ENCODE measurements at places on chromosomes 3 and 15.

GRCh38 chr3:33681667-33682066 is 36.4 kb downstream of the CLASP2 start:
- DNase-seq, result no peak

GRCh38 chr15:100824211-100824610 is 55.4 kb upstream of the ALDH1A3 start:
- no peak for DNase-seq

GRCh38 chr15:41241221-41241964 is 10.3 kb downstream of the CHP1 start:
- DNase-seq, result no peak

DNA sequence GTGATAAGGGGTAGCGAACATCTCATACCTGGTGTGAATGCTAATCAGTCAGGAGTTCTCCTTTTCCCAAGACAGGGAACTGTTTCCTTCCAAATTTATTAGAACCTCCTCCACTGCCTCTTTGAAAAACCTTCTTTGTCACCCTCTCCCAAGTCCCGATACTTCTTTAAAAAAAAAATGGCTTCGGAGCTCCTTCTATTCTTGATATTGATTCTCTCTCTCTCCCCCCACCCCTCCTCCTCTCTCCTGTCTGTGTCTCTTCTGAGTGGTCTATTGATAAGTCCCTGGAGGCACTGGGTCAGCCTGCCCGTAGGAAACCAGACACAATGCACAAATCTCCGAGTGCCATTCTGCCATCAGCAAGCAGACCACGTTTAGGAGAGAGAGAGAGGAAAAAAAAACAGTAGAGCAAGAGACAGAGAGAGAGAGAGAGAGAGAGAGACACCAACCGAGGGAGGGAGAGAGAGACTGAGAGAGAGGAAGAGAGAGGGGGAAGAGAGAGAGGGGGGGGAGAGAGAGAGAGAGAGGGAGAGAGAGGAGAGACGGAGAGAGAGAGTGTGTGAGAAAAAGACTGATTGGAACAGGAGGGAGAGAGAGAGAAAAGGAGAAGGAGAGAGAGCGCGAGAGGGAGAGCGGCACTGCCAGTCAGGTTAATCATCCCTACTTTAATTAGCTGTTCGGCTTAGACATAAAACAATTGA is 160.9 kb downstream of the TIGIT start:
- DNase-seq, result no peak

GRCh38 chr3:72690629-72691028 is 157.6 kb downstream of the SHQ1 start:
- no peak for DNase-seq

DNA sequence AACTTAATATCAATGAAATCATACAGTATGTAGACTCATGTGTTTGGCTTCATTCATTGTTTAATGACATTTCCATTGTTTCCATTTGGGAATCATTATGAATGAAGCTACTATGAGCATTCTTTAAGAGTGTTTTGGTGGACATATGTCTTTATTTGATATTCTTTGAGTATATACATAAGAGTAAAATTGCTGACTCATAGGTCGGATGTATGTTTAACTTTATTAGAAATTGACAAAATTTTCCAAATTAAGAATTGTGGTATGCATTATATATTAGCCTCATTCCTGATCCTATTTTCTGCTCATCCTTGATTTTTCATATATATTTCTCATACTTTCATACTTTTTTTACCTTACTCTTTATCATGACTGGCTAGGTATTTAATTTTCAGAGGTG is 28.7 kb upstream of the CMC1 start:
- no peak for DNase-seq

DNA sequence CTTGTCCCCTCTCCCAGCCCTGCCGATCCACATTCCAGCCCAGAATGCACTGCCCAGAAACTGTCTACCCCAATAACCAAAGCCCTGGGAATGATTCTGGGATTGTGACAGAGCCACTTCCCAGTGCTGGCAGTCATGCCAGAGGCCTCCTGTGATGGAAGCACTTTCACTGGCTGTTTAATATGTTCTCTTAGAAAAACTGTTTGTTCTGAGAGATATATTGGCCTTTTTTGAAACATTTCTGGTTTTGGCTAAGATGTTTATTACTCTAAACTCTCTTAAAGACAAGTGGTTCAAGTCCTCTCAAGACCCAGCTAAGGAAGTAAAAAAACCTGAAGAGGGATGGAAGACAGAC is 74.0 kb upstream of the HACD2 start:
- no peak for DNase-seq

All from GM10248 (cell line).